ENCODE measurements at places on chromosomes 2 and 18.

- no peak for DNase-seq
These were observed 84.9 kb upstream of the TNP1 start for GRCh38 chr2:216944733-216945132.

GRCh38 chr2:173964565-173965371, 405 bp downstream of the SP3 start:
- DNase-seq: peak; percentile 91

DNA sequence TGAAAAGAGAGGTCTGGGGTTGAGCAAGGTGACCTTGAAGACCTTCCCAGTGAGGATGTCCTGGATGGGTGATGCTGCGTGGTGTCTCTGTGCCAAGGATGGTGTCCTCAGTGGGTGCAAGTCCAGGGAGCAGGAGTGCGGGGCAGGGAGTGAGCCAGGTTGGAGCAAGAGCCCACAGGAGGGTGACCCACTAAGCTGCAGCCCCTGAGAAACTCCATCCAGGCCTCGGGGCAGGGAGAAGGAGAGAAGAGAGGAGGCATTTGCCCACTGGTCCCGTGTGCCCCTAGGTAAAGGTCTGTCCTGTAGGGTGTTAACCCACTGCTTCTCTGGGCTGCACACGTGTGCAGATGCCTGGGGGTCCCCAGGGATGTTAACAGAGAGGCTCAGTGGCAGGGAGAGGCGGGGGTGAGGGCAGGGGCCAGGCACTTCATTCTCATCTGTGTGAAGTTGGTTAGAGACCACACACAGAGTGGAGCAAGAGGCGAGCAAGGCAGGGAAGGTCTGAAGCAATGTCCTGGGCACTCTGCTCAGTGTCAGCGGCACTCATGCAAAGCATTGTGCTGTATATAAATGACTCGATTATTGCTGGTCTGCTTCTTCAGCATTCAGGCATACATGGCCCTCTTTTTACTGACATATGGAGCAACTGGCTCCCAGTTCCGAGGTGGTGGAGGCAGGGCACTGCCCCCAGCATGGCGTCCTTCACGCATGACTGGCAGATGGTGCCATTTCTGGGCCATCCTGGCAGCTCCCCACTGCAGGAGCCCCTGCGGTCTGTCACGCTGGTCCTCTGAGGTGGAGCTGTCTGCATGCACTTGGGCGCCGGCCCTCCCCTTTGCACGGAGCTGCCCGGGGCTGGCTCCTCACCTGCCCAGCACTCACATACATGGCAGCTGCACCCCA, 117.2 kb upstream of the HS6ST1 start:
- no peak for DNase-seq

- DNase-seq: no peak
These were observed 601.6 kb upstream of the PKDCC start for GRCh38 chr2:41446266-41446665.

DNA sequence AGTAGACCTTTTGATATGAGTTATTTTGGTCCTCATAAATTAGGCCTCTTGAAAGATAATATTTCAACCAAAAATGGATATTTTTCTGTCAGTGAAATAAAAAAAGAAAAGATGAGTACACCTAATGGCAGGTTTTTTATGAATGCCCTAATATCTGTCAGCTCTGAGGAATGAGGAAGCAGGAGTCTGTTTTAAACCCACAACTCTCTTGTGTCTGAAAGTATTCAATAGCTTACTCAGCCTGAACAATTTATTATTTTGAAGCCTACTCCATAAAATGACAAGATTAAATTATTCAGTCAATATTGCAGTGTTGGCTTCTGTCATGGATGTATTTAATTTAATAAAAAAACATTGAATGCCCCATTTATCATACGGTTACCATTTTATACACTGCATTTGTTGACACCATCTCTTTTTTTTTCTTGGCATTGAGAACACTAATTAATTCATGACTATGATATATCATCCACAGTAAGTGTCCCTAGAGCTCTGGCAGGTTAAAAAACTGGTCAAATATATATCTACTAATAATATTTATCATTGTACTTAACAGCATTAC, 548.2 kb downstream of the CBLN2 start:
- DNase-seq: no peak

DNA sequence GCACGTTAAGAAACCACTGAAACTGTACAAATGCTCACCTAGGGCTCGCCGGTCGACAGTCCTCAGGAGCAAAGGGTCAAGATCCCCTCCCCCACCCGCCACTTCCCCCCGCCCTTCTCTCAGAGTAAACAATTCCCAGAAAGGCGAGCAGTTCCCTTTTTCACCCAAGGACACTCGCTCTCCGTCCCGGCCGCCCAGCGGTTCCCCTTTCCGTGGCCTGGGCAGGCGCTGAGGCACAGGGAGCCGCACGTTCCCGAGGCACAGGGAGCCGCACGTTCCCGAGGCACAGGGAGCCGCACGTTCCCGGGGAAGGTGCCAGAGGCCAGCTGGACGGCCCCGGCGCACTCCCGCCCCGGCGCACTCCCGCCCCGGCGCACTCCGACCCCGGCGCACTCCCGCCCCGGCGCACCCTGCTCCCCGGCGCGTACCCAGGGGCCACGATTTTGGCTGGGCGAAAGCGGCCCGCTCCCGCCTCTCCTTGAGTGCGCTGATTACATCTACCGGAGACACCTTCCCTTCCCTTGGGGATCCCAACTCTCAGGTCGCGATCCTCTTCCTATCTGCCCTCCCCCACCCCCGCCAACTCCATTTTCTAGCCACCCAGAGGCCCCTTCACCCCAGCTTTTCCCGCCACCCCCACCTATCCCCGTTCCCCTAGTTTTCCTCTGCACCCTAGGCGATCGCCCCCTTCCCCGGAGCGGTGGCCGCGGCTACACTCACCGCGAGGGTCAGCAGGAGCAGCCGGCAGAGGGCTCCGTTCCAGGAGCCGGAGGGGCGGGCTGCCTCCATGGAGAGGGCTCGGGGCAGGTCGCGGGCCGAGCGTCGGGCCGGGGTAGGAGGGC, 817 bp downstream of the DSC2 start:
- no peak for DNase-seq

DNA sequence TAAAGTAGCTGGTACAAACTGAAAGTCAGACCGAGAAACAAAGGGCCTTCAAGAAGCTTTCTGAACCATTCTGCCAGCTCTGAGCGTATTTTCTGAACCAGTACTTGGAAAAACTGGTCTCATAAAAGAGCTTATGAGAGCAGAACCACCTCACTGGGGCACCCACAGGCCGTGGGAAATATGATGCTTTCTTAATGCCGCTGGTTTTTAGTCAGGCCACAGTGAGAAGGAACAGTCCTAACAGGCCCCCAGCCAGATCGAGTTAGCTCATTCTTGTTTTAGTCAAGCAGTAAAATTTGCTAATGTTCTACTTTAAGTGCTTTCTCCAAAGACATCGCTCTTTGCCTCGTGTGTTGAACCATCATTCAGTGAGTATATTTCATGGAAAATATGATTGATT, 12.7 kb upstream of the NOSTRIN start:
- DNase-seq: no peak

Data from dermis microvascular lymphatic vessel endothelial cell (primary cell).